ENCODE measurements at places on chromosomes 6 and 20.

- DNase-seq: peak; percentile 43
These were observed 39.2 kb upstream of the TPD52L1 start for GRCh38 chr6:125114248-125114858.

- DNase-seq: no peak
These were observed 68.6 kb downstream of the NRN1 start for GRCh38 chr6:5937936-5938706.

- no peak for DNase-seq
These were observed 13.9 kb upstream of the RANBP9 start for GRCh38 chr6:13725570-13725969.

DNA sequence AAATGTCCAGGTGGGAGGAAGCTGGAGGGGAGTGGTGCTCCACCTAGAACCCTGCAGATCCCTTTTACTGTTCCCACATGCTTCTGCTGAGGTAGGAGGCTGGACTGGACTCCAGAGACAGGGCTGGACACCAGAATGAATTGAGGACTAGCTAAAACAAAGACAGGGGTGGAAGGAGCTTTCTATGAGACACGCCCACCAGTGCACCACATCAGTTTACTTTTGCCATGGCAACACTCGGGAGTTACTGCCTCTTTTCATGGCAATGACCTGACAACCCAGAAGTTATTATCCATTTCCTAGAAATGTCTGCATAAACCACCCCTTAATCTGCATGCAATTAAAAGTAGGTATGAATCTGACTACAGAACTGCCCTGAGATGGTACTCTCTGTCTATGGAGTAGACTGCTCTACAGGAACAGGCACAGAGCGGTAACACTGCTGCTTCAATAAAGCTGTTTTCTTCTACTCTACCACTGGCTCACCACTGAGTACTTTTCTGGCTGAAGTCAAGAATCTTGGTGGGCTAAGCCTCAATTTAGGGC, 211.7 kb downstream of the TFAP2C start:
- DNase-seq: no peak

- DNase-seq: no peak
These were observed 186.6 kb upstream of the OPRM1 start for GRCh38 chr6:153852481-153852880.

GRCh38 chr6:5160206-5160605, 75.1 kb downstream of the PPP1R3G start:
- no peak for DNase-seq

GRCh38 chr6:151374036-151374683, 17.2 kb downstream of the ZBTB2 start:
- no peak for DNase-seq

DNA sequence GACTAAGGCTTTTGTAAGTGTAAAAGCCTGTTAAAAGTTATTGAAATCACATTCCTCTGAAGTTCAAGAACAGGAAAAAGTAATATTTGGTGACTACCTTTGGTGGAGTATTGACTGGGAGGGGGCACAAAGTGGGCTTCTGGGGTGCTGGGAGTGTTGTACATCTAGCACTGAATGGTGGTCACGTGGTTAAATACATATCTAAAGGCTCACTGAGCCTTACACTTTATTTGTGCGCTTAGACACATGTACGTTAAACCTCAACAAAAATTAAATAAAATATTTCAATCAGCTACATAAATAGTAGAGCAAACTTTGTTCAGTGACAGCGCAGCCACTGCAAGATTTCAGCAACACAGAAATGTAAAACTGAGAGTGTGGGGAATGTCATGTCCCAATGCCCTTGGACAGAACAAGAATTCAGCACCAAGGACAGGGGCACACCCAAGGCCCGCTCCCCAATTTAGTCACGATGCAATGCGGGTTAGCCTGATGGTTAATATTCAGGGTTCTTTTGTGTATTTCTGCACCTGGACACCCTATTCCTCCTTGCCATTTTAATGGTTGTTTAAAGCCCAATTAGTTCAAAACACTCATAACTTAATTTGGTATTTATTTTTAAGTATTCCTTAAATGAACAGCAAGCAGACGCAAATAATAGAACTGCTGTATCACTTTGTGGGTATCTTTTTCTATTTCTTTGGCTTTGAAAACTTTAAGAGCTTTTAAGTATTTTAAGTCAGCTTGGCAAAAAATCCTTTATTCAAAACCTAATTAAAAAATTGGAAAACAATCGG, 37.4 kb downstream of the ANGPT4 start:
- no peak for DNase-seq

- DNase-seq: no peak
These were observed 191.1 kb upstream of the CITED2 start for GRCh38 chr6:139565591-139565990.

- no peak for DNase-seq
These were observed 43.8 kb downstream of the BMP6 start for GRCh38 chr6:7769702-7770101.

DNA sequence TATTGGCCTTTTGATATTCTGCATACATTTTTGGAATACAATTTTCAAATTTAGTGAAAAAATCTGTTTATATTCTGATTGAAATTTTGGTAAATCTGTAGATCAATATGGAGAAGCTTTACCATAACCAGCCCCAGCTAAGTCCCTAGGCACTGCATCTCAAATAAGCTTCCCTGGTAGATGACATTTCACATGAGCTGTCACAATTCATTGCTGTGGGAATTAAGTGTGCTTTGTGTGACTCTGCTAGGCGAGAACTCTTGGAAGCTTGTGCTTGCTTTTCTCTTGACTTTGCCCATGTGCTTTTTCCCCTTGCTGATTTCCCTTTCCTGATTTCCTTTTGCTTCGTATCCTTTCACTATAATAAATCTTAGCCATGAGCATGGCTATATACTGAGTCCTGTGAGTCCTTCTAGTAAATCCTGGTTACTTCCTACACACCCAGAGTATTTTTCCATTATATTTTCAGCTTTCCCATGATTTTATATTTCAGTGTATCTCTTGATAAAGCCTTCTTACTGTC, 166.5 kb upstream of the MMS22L start:
- DNase-seq: no peak

DNA sequence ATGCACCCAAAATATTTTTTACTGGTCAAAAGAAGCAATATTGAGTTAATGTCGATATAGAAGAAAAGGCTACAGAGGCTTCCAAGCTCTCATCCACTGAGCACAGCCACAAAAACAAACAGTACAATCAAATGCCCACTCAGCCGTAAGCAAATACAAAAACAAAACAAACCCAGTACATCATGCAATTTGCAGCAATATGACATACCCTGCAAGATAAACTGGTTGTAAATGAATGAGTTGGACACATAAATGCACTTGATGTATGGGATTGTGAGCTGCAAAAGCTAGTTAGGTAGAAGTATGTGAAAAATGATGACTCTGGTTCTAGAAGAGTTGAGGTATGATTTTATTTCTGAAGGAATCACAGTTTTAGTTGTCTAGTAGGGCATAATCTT, 83.9 kb downstream of the SESN1 start:
- DNase-seq: no peak

- DNase-seq: no peak
These were observed 256.6 kb upstream of the SGK1 start for GRCh38 chr6:134574491-134574890.

- no peak for DNase-seq
These were observed at the start of gene DNAAF9 for GRCh38 chr20:3407040-3407770. TSS of gene DNAAF9 (minus strand) at chr20:3407669. CDS start at chr20:3407557, 112 bp downstream.

GRCh38 chr6:28351493-28351925, 1.8 kb downstream of the ZKSCAN3 start:
- no peak for DNase-seq

DNA sequence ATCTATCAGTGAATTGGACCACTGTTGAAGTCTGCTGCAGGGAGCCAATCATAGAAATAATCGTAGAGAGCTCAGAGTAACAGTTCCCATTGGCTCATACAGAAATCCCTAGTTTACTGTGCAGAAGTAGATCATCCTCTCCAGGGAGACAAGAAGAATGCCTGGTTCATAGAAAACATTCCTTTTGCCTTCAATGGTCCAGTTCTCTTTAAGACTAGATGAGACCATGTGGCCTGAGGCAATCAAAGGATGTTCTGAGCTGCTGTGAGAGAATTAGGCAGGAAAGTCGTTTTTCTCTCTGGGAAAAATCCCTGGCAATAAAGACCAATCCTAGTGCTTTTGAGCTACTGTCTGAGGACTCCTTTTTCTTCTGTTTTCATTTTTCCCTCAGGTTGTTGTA, 208.4 kb downstream of the CENPW start:
- DNase-seq: no peak

GRCh38 chr6:45054610-45055009, 273.5 kb upstream of the RUNX2 start:
- no peak for DNase-seq

GRCh38 chr6:87716928-87717614, 15.0 kb upstream of the AKIRIN2 start:
- DNase-seq: no peak

- DNase-seq: no peak
These were observed 29.2 kb downstream of the SLC22A23 start for GRCh38 chr6:3427687-3428085.

GRCh38 chr6:73968221-73968757, 272.3 kb downstream of the CD109 start:
- DNase-seq: no peak

GRCh38 chr6:109060571-109060970, 34.1 kb downstream of the SESN1 start:
- DNase-seq: no peak

- no peak for DNase-seq
These were observed 61.6 kb upstream of the EDN1 start for GRCh38 chr6:12228447-12229146.

DNA sequence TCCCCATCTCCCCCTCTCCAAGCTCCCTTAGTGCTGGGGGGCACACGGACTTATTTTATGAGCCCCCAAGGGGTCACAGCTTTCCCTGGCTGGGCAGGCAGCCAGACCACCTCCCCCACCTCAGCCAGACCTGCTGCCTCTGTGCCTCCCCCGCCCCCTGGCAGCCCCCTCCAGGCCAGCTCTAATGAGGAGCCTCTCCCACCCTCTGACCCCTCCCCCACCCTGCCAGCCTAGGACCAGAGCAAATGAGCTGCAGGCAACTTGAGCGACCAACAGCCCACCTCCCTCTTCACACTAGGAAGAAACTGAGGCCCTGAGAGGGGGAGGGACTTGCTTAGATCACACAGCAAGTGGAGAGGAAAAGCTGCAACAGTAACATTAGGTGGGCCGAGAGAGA, 1.9 kb downstream of the GDF5 start:
- no peak for DNase-seq

DNA sequence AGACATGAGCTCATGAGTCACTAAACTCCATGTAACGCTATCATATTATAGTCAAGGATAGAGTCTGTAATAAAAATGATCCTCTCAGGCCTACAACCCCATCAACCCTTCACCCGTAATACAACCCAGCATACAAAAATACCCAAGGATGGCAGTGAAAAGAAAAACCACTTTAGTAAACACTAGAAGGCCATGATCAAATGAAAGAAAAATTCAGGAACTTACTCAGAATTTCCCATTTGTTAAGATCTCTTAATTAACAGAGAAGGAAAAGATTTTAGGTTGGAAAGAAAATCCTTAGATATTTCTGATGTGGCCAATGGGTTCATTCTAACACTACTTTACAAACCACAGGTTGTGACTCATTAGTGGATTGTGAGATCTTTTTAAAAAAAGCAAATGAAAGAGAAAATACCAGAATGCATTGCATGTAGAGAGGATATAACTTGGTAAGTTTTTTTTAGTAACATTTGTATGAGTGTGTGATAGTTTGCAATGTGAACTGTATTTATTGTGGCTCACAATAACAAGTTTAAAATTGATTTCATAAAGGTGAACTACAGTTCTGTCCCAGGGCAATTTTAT, 8.0 kb upstream of the UBE2J1 start:
- no peak for DNase-seq

GRCh38 chr20:38129893-38130609, 35.0 kb downstream of the TGM2 start:
- no peak for DNase-seq

- no peak for DNase-seq
These were observed 382.6 kb upstream of the JAG1 start for GRCh38 chr20:11056414-11056813.

GRCh38 chr6:28777147-28777461, 146.7 kb downstream of the TRIM27 start:
- no peak for DNase-seq

DNA sequence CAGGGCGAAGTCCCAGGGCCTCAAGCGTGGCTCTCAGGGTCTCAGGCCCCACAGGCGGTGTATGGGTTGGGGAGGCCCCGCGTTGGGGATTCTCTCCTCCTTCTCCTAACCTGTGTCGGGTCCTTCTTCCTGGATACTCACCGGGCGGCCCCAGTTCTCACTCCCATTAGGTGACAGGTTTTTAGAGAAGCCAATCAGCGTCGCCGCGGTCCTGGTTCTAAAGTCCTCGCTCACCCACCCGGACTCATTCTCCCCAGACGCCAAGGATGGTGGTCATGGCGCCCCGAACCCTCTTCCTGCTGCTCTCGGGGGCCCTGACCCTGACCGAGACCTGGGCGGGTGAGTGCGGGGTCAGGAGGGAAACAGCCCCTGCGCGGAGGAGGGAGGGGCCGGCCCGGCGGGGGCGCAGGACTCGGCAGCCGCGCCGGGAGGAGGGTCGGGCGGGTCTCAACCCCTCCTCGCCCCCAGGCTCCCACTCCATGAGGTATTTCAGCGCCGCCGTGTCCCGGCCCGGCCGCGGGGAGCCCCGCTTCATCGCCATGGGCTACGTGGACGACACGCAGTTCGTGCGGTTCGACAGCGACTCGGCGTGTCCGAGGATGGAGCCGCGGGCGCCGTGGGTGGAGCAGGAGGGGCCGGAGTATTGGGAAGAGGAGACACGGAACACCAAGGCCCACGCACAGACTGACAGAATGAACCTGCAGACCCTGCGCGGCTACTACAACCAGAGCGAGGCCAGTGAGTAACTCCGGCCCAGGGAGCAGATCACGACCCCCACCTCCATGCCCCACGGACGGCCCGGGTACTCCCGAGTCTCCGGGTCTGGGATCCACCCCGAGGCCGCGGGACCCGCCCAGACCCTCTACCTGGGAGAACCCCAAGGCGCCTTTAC, at the start of gene HLA-G:
TSS of gene HLA-G (plus strand) at position 247 of the 892 bp plus-strand sequence. CDS start at position 267, 20 bp downstream.
- DNase-seq: no peak

DNA sequence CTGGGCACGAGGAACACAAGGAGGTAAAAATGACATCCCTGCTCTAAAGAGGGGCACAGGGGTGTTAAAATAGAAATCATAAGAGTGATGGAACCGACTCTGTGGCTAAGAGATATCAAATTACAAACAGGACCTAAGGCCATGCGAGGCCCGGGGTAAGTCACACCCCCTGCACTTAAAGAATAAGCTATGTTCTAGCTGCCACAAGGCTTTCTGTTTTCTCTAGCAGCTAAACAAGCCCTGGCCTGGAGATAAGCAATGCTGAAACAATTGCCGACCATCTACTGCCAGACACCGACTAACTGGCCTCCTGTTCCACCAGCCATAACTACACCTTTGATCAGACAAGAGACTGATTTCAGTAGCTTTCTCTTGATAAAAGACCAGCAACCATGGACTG, 32.4 kb downstream of the MDGA1 start:
- DNase-seq: peak; percentile 18

Measured in NCI-H1092 (cell line).